ENCODE measurements at places on chromosomes 6 and 20.

DNA sequence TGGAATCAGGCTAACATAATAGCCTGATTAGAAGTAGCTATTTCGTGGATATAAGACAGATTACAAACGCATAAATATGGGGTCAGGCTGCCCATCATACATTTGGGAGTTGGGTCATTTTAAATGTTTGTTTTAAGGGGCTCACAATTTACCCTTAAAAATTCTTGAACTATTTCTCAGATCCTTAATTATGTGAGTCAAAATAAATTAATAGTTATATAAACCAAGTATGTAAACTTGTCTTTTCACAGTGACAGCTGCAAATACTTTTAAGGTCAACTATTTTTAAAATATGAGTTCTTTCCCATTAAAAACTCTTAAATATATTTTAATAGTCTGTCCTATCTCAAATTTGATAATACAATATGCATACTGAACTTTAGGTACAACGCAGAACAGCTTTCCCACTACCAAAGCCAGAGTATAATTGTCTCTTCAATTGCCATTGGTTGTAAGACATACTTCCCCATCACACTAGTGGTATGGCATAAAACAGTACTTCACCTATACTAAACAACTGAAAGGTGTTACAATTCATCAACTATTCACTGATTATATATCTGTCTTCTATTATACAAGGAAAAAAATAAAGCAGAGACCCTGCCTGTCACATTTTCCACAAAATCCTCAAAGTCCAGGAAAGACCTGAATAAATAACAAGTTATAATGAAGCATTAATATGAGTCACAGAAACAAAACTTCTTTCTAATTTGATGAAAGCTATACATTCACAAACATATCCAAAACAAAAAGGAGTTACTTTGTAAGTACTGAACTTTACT is 80.8 kb upstream of the COL21A1 start:
- no peak for DNase-seq

DNA sequence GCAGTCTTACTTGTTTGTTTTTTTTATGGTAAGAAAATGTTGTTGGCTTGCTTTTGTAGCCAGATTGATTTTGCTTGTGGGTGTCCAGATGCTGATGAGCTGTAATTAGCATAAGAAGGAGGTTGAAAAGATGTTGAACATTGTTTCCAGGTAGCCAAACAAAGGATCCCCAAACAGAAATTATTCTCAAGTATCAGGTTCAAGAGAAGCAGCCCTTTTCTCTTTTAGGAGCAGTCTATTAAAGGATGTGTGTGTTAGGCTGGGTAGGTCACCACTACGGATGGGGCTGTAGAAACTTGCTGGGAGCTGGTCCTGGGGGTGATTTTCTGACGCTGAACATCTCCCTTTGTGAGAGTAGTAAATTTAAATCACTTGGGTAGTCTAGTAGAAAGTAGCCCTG is 86.9 kb upstream of the VSTM2L start:
- no peak for DNase-seq

GRCh38 chr6:159916752-159917151 is 26.0 kb downstream of the MAS1 start:
- DNase-seq = no peak

- no peak for DNase-seq
Observed at GRCh38 chr6:81735756-81736380, 16.6 kb downstream of the TENT5A start.
